ENCODE measurements at places on chromosomes 5 and 9. TPM values are rescaled to one million over a fixed set of nuclear protein-coding genes. Genes with fewer than 3 reads are reported as not detected.

LRRC19 gene
- not detected for total RNA-seq

TENT4A gene
- 52.2 TPM for total RNA-seq

GMCL2 gene
- total RNA-seq: not detected

PCDHGA4 gene
- total RNA-seq: 0.17 TPM

SAXO1 gene
- total RNA-seq: 0.32 TPM

LECT2 gene
- not detected for total RNA-seq

UBE2R2 gene
- total RNA-seq: 28.6 TPM

FOXB2 gene
- total RNA-seq: not detected

PHF24 gene
- not detected for total RNA-seq

TAF1L gene
- total RNA-seq: not detected

GRM6 gene
- not detected for total RNA-seq

UBE2QL1 gene
- 0.21 TPM for total RNA-seq

NME5 gene
- not detected for total RNA-seq

MYMK gene
- not detected for total RNA-seq

TLX3 gene
- total RNA-seq: not detected

PCDHB12 gene
- total RNA-seq: not detected

ECSCR gene
- 0.73 TPM for total RNA-seq

PCDHGB6 gene
- 0.16 TPM for total RNA-seq

Measured in naive thymus-derived CD4-positive, alpha-beta T cell (primary cell).